ENCODE measurements at places on chromosomes 4 and X.

DNA sequence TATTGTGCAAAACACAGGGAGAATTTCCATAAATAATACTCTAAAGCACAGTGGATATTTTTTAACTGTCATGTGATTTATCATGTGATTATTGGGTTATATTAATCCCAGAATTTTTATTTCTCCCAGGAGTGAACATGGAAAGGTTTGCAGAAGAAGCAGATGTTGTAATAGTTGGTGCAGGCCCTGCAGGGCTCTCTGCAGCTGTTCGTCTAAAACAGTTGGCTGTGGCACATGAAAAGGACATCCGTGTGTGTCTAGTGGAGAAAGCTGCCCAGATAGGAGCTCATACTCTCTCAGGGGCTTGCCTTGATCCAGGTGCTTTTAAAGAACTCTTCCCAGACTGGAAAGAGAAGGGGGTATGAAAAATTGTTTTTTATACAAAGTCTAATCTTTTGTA is 10.0 kb downstream of the ETFDH start:
- no peak for DNase-seq

- DNase-seq, result no peak
Measured at GRCh38 chr4:70746179-70746839, 24.5 kb downstream of the RUFY3 start.

DNA sequence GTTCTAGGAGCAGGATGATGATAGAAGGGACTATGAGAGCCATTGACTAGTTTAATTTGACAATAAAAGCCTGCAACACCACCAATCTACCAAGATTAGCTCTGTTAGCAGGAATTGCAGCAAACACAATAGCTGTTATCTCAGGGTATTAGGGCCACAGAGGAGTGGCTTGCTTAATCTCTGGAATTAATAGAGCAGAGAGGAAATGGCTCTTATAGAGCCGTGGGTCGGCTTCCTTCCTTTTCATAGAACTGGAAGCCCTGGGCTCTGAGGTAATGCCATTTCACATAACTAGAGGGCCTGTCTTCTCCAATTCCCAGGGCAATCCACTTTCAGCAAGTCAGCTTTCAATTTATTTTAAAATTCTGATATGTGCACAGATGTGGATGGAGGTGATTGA is 83.0 kb downstream of the MAMLD1 start:
- no peak for DNase-seq

- DNase-seq, result no peak
Measured at GRCh38 chrX:133911825-133912495, 73.4 kb downstream of the GPC3 start.

DNA sequence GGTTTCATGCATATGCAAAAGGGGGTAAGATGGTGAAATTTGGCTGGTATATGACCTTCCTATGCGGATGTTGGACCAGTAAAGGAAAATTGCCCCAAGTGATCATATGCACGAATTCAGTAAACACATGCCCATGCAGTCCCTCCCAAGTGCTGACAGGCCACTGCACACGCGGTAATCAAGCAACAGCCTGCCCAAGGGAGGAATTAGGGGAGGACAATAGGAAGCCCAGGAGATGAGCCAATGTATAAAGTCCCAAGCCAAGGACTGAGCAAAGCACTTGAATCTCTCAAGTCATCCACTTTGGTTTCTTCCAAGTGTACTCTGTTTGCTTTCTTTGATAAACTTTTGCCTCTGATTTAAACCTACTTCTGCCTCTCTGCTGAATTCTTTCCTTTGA is 21.1 kb downstream of the MAGEB16 start:
- no peak for DNase-seq

GRCh38 chrX:54248309-54248708 is 65.3 kb upstream of the FAM120C start:
- DNase-seq, result no peak

- DNase-seq, result no peak
Measured at GRCh38 chrX:70479247-70479921, 34.7 kb downstream of the DLG3 start.

DNA sequence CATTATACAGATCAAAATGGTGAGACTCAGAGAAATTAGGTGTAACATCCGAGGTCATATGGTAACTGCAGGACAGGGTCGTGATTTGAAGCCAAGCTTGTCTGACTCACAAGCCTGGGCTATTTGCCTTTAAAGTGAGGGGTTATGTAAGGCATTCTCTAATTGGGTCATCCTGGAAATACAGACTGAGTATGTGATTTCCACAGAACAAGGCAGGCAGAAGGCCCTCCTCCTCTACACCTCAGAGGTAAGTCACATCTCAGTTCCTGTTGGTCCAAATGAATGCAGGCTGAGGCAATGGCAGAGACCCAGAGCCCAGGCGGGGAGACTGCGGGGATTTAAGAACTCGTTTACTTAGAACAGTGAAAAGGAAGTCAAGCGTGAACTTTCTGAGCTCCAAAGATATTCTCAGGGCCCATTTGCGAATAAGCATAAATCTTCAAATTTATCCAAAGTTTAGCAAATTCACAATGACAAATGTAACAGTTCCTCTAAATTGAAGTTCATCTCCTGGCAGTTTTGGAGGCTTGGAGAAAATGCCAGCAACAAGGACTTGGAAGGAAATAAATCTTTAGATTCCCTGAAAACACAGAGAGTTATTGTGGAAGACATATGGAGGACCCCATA is 153.3 kb downstream of the LDB2 start:
- no peak for DNase-seq

GRCh38 chr4:109944591-109944990 is 31.9 kb downstream of the EGF start:
- no peak for DNase-seq

GRCh38 chr4:1385373-1386340 is 20.6 kb downstream of the NKX1-1 start:
- no peak for DNase-seq

DNA sequence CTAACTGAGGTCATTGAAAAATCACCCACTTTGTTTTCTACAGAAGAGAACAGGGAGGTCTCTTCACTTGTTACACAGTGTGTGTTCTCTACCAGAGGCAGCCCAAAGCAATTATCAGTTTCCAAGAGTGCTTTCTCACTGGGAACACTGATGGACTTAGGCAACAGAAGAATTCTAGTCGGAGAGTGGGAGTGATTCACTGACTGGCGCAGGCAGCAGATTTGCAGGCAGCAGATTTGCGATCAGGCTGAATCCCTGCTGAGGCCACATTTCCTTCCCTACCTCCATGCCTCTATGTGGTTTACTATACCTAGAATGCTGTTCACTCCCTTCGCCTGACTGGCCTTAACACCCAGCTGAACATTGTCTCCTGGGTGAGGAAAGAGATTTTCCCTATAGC is 6.6 kb downstream of the OCIAD2 start:
- DNase-seq, result no peak

DNA sequence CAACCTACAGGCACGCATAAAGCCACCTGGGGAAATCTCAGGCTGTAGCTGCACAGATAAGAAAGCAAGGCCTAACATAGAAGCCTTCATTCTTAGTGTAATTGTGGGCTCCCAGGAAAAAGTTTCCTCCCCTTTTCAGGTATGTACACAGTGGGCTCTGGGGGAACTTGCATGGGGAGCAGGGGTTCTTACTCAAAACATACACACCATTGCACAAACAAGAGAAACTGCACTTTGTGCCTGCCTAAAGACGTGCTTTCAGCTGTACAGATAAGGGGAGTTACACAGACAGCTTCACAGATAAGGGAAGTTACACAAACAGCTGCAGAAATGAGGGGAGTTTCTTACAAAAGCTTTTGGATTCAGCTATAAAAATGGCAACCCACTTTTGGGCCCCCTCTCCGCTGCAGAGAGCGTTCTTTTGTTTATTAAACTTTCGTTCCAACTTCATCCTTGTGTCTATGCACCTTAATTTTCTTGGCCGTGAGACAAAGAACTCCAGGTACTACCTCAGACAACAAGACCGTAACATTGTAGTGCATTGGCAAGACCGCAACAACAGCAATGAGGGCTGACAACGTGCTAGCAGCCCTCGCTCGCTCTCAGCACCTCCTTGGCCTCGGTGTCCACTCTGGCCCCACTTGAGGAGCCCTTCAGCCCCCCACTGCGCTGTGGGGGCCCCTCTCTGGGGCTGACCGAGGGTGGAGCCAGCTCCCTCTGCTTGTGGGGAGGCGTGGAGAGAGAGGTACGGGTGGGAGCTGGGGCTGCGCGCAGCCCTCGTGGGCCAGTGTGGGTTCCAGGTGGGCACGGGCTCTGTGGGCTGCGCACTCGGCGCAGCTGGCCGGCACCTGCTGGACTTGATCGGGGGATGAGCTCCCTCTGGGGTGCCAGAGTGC is 317.5 kb downstream of the RAPGEF2 start:
- DNase-seq, result no peak

- DNase-seq, result no peak
Measured at GRCh38 chrX:136491832-136492231, 4.1 kb downstream of the BRS3 start.

- DNase-seq, result no peak
Measured at GRCh38 chrX:30504309-30504708, 73.3 kb downstream of the TASL start.

GRCh38 chr4:1091561-1091995 is 21.8 kb downstream of the RNF212 start:
- DNase-seq, result no peak

DNA sequence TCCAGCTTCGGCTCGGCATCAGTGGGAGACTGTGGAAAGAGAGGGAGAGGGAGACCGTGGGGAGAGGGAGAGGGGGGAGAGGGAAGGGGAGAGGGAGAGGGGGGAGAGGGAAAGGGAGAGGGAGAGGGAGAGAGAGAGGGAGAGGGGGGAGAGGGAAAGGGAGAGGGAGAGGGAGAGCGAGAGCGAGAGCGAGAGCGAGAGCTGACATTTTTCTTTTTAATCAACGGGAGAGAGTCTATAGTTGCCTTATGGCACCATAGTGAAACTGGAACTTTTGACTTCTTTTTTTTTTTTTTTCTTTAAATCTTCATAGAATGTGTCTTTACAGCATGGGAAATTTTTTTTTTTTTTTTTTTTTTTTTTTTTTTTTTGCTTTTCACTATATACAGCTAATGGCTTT is 94.7 kb upstream of the NUDT6 start:
- no peak for DNase-seq
